Smooth muscle cell of the brain vasculature (primary cell): ENCODE measurements at places on chromosomes 6 and 20.

GRCh38 chr6:94956910-94957309 lies 620.4 kb upstream of the MANEA start:
- no peak for DNase-seq

DNA sequence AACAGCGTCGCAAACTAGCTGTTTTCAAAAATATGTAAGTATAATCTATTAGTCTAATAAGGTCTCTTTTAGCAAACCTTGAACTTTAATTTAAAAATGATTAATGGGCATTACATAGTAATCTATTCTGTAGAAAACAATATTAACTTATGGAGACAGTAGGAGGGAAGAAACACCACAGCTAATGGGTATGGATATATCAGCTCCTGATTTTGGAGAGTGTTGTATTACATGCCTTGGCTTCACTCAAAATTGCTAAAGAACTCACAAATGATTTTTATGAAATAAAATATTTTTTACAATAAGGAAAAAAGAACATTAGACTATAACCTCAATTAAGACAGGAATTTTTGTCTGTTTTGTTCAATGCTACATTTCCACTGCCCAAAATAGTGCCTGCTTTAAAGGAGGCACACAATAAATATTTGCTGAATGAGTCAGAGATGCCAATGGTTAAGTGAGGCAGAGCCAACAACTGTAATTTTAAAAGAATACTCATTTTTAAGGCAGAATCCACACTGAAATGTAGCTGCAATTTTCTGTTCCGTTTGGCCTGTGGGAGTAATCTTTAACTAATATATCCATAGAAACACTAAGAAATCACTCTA lies 15.7 kb downstream of the ATG5 start:
- DNase-seq: no peak

DNA sequence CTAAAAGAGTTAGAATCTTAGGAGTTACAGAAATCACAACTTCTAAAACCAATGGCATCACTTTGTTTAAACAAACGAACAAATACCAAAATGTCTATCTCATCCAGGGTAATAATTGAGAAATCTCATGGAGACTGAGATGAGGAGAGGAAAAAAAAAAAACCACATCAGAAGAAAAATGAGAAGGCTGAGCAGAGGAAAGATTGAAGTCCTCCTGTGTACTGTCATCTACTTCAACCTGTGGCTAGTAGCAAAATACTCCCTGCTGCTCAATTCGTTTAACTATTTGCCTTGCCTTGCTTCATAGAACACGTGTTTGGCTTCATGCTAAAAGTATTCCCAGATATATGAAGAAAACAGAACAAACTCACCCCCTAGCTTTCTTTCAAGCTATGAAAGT lies 143.7 kb downstream of the PDE10A start:
- no peak for DNase-seq

DNA sequence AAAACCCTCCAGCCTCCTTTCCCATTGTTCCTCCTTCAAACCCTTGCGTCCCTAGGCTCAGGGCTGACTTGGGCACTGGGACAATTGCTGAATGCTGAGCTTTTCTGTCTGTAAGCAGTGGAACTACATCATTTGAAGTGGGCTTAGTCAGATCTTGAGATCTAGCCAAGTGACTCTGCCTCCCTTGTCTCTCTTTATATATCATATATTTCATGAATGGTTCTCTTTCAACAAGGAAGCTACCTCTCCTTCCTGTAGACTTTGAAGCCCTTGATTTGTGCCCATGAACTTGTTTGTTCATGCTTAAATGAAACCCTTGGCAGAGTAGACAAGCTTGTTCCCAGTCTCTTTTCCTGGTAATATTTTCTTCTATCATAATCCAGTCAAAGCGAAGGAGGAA lies 60.0 kb upstream of the KIF13A start:
- no peak for DNase-seq

DNA sequence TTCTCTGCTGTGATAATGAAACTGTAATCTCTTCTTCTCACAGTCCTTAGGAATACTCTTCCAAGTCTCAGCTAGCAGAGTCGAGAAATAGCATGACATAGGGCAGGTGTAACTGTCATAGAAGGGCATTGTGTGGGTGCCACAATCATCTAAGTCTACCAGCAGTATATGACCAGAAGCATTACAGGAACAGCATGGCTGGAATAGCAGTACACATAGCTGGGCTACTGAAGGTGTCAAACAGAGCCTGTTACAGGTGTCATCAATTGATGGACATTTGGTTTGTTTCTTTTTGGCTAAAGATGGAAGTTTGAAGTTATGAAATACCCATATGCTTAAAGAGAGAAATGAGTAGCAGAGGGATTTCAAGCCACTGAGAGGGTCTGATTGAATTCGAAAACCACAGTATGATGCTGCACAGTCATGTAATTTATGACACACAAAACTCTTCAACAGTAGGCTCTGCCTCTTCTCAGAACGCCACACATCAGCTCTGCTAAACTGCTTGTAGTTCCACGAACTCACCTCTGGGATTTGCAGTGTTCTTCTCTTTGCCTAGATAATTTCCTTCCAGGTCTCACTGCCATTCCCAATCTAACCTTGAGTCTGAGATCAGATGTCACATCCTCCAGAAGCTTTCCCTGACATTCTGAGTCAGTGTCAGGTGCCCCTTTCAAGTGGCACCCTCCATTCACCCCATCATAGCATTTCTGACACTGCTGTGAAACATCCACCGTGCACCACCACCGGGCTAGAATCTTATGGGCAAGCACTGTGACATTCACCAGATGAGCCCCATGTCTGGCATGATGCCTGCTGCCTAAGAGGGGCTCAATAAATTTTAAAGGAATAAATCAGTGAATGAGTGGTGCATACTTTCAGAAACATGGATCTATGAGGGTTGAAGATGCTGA lies 151.0 kb downstream of the ADAT2 start:
- no peak for DNase-seq

GRCh38 chr20:54356801-54357200 lies 118.6 kb upstream of the DOK5 start:
- no peak for DNase-seq

DNA sequence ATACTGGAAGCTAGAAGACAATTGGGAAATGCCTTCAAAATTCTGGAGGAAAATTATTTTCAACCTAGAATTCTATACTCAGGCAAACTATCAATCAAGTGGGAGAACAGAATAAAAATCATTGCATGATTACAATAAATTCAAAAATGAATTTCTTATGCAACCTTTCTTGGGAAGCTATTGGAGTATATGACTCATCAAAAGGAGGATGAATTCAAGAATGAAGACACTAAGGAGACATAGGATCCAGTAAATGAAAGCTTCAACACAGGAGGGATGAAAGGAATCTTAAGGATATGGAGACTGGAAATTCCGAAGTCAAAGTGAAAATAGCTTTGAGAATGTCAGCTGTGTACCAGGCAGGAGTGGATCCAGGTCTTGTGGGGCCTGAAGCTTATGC lies 12.6 kb upstream of the UBR2 start:
- DNase-seq: no peak

GRCh38 chr6:130780122-130780521 lies 47.1 kb upstream of the SMLR1 start:
- DNase-seq: no peak

DNA sequence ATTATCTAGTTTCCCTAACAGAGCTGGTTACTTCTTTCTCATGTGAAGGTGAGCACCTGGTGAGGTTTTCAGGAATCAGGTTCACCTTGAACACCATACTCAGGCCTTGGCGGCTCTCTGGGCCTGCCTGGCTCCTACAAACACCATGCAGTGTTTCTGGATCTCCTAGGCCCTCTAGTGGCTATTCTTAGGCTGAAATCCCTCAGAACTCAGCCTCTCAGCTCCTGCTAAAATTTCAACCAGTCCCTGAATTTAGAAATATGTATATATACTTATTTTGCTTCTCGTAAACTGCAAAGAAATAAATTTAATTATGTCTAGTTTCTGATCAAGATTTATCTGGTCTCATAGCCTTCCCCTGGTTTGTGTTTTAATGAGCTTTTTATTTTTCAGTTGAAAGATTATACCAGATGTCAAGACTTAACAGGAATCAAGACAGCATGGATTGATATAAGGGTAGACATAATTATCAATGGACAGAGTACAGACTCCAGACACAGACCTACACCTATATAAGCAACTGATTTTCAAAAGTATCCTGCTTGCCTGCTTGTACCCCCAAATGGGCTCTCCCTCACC lies 55.9 kb downstream of the ANKEF1 start:
- no peak for DNase-seq

GRCh38 chr6:30172681-30173080 lies 9.3 kb downstream of the TRIM15 start:
- no peak for DNase-seq

DNA sequence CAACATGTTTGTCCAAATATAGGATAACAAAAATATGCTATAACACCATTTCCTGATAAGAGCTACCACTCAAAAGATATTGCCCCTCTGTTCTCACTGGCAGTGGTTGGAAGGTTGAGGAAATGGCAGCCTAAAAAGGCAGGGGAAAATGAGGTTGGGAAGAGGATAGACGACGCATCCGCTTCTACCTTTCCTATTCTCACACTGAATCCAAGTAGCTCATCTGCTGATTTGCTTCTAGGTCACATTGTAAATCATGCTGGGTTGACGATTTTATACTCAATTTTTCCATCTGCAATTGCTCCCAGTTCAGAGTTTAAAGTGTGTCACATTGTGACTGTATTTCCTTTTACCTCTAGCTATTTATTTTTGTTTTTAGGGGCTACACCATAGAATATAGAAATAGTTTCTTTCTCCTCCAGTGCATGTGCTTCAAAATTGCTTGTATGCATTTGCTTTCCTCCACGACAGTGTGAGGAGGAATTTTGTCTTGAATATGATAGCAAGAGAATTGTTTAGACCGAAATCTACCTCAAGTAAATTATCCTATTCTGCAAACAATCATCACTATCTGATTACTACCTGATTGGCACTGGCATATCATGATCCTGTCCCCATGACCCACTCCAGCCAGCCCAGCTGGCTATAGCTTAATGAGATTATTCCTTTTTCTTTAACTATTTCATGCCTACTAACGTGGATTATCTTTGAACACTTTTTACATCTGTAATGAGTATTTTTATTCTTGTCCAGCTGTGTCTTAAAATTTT lies 179.6 kb upstream of the RAB32 start:
- no peak for DNase-seq

DNA sequence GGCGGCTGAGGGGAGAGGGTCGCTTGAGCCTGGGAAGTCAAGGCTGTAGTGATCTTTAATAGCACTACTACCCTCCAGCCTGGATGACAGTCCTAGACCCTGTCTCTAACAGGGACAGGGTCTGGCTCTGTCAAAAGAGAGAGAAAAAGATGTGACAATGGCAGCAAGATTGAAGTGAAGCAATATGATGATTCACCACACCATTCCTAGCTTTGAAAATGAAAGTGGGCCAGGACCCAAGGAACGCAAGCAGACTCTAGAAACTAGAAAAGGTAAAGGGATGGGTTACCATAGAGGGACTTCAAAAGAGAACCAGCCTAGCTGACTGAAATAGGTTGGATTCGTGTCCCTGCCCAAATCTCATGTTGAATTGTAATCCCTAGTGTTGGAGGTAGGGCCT lies 426.9 kb downstream of the HTR1B start:
- DNase-seq: no peak

DNA sequence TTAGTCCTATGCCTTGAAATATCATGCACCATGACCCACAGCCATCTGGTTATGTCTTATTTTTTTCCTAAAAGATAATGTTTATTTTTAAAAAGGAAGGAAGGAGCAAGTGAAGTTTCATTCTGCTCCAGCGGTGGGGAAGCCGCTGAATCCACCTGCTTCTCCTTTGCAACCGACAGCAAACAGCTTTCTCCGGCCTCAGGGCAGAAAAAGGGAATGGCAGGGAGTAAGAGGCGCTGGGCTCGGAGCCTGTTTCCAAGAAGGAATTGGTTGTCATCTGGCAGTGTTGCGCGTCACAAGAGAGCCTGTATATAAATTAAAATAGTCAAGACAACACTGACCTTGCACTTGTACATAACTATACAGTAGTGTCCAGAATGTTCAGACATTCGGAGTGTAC lies 14.2 kb downstream of the GFRA4 start:
- no peak for DNase-seq
